ENCODE measurements at places on chromosomes 1 and 21.

DNA sequence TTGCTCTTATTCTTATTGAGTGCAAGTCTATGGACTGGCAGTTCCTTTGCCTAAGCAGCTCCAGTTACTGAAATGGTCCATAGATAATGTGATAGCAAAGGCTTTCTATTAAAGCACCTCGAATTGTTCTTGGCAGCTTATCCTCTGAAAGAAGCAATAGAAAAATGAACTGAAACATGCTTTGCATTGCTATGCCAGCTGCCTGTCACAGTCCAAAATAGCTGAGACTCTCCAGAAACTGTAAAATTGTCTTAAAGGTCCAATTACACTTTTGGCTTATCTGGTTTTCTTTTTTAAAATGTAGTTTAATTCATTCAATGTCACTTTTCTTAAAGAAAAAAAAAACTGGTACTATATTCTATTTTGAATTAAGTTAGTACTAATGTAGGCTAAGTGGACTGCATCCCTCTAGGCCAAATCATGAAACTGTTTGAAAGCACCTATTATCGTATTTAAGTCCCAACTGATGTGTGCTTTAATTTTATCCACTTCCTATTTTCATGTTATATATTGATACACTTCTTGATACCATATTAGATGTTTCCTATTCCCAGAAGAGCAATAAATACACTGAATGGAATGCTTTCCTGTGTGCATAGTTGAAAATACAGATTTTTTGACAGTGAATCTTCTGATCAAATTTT is 208.0 kb upstream of the DEPDC1 start:
- DNase-seq, result no peak

- no peak for DNase-seq
These were observed 35.8 kb upstream of the PRSS38 start for GRCh38 chr1:227779685-227780084.

DNA sequence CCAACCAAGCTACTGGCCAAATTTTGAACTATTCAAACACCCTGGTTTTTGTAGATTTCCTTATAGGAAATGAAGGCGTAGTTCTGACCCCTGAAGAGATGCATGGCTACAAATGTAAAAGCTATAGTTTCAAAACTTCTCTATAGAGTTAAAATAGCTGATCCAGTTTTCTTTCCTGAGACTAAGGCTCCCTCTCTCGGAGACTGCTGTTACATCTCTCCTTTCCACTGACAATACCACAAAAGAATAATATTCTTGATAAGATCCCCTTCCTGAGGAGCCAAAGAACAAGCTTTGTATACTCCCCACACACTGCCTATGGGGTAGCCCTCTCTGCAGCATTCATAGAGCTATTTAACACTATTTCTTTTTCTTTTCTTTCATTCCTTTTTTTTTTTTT is 6.7 kb upstream of the CFAP126 start:
- DNase-seq, result no peak

DNA sequence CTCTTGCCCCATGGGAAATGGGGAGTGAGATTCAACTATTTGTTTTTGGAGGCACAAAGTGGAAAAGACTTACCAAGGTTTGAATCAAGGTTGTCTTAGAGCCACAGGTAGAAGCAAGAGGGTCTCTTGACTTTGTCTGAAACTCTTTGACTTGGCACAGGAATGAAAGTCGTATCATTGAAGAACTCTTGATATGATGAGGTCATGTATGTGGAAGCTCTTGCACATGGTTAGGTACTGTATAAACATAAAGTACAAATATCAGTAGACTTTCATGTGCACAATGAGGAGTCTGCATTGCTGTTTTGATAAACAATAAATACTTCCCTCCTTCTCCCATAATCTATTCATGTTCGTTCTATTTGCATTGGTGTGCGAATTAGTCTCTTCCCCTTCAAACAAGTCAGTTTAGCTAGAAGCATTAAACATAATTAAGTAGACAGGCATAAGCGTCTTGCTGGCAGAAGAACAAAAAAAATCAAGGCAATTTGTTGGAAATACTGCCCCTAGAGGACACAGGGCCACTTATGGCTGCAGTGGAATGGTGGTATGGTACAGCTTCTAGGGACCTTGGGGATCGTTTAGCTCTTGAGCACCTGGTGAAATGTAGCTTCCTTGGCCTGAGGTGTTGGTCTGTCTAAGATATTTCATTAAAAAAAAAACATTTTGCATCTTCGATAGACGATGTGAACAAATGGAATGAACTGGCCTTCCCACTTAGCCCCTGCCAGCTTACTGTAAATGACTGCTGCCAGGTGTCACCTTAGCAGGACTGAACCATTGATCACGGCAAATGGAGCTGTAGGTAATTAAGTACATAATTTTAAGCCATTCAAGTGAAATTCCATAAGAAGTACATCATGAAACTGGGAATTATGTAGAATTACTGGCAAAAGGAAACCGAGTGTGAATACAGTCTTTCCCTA is 218.0 kb upstream of the GALNT2 start:
- DNase-seq, result no peak

- DNase-seq, result no peak
These were observed 97.4 kb upstream of the SGIP1 start for GRCh38 chr1:66436378-66437135.

- DNase-seq, result no peak
These were observed 50.2 kb downstream of the SLC25A24 start for GRCh38 chr1:108149796-108150467.

GRCh38 chr21:45001134-45002095 is 61.6 kb downstream of the SLX9 start:
- DNase-seq, result no peak

DNA sequence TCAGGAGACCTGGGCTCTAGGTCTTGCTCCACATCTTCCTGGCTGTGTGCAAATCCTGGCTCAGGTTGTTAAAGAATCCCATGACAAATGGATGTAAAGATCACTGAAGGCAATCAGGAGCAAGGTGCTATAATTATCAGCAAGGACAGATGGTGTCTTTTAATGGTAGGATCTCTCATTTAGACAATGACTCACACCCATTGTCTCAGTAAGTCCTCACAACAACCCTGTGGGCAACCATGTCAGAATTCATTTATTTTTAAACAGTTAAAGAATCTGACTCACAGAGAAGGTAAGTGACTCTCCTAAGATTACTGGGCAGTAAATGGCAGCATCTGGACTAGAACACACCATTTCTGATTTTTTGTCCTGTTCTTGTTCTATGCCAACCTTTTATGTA is 32.8 kb downstream of the RNASEL start:
- no peak for DNase-seq

DNA sequence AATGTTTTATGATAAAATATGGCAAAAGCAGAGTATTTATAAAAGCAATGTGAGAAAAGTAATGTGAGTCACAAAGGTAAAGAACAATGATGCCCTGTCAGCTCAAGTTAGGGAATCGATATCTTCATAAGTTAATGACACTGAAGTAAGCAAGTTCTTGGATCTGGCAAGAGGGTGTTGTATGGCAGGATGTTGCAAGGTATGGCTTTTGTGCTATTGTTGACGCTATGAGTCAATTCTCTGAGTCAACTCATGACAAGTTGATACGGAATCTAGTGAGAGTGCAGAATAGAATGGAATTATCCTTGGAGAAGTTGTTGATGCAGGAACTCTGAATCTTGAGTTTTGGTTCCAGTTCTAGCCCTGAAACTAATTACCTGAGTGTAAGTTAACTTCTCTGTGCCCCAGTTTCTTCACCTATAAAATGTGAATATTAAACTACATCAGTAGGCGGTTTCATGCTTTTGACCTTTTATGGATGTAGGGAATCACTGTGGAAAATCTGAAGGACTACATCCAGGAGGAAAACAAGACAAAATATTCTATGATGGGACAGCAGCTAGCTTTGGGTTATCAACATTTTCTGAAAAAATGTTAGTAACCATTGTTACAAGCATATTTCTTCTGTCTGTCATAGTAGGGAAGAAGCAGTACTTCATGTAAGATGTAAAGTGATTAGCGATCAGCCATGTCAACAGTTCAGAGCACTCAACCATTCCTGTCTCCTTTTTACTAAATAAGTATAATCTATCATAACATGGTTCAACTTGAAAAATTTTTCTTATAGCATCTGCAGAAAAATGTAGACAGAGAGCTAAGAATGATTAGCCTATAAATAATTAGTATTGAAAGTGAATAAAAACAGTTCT is 96.9 kb downstream of the ATP6V1G3 start:
- no peak for DNase-seq

- no peak for DNase-seq
These were observed 655 bp upstream of the KIRREL1 start for GRCh38 chr1:157992833-157993146.

DNA sequence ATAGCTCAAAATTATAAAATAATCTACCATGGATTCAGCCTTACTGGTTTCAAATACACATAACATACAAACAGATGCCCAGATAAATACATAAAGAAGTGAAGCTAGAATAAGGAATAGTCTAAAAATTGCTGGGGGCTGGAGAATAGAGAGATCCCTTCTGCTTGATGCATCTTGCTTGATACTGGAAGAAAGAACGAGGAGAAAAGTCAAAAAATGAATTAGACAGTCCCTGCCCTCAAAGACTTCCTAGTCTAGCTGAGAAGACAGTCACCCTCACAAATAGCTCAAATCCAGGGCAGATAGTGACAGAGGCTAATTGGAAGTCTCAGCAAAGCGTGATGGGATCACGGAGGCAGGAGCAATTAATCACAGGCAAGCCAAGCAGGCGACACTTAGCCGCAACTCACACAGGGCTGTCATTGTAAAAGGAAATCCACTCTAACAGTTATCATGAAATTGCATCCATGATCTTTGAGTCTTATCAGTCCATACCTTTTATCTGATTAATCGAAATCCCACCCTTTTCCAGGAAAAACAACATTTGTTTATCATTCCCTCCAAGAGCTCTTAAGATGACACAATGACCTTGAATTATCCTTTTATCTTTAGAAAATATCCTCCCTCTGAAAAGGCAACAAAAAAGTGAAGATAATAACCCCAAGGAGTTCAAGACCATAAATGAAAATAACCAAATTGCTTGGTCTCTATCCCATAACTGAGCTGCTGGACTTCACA is 59.7 kb upstream of the TIAM1 start:
- no peak for DNase-seq

DNA sequence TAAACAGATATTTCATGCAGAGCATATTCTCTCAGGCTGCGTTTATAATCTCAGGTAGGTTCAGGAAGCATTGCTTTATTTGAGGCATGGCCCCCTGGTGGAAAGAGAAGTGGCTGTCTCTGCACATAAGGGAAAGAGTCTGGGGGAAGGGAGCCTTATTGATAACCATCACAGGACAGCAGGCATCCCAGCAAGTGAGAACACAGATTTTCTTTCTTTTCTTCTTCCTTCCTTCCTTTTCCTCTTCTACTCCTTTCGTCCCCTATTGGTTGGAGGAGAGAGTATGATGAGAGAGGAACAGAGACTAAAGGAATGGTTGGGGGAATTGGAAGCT is 21.9 kb downstream of the TSNAX start:
- DNase-seq, result no peak

DNA sequence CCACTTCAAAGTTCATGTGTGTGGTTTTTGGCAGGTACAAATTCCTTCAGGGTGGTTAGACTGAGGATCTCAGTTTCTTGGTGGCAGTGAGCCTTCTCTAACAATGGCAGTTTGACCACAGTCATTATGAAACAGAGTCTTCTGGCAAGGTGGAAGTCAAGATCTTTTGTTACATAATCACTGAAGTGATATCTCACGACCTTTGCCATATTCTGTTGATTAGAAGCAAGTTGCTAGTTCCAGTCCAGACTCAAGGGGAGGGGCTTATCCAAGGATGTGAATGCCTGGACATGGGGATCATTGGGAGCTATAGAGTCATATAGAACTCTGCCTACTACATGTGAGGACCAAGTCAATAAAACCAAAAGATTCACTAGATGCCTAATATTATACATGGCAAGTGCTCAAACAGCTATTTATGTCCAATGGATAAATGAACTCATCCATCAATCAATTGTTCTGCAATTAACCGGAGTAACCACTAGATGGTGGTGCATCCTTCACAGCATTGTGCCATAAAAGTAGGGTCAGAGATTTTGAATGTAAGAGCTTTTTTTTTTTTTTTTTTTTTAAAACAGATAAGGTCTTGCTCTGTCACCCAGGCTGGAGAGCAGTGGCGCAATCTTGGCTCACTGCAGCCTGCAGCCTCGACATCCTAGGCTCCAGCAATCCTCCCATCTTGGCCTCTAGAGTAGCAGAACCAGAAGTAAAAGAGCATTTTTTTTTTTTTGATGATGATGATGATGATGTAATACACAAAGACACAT is 131.9 kb downstream of the CRB1 start:
- DNase-seq, result no peak

DNA sequence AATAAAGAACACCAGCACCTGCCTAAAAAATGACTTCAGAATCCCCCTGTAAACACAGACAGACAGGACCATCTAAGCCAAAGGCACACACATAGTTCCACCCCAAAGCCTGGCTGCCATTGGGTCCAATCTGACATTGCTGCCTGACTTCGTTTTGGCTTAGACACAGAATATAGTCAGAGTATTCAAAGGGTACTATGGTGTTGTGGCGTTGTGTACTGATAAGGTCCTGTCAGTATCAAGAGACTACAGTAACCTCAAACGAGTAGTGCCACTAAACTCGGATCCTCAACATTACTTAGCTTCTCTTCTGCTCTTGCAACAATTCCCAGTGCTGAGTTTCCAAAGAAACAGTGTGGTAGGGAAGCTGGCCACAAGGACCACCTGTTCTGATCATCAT is 169.3 kb upstream of the NR5A2 start:
- DNase-seq, result no peak

- DNase-seq, result no peak
These were observed 4.3 kb downstream of the SLC9A1 start for GRCh38 chr1:27150641-27151040.

- DNase-seq, result no peak
These were observed 5.5 kb downstream of the RCC2 start for GRCh38 chr1:17434016-17434415.

DNA sequence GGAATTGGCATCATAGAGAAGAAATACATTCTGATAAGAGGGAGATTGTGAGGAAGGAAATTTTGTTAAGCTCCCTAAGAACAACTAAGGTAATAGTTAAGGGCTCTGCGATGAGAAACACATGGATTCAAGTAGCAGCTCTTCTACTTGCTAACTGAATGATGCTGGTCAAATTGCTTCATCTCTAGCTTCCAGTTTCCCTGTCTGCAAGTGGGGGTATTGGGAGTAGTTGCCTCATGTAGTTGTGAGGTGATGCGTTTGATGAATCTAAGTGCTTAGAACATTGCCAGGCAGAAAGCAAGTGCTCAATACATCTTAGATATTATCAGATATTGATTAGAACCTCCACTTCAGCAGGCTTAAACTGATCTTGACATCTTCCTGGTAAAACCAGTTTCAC is 84.8 kb downstream of the CD58 start:
- no peak for DNase-seq

DNA sequence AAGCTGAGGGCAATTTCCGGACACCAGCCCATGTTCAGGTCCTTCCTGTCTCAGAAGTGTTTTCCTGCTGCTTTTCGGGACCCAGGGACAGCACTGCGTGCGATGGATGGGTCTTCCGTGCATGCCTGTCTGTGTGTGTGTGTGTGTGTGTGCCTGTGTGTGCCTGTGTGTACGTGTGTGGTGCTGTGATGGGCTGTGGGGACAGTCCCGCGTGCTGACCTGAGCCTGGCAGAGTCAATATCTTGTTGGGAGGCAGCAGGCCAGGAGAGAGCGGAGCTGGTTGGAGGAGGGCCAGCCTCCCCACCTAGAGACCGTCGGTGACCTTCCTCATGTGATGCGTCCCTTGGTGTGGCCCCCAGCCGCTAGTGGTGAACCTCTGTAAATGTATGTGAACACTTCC is 13.7 kb downstream of the SKI start:
- DNase-seq, result no peak

Measured in NCI-H187 treated with DMSO at 0.1 percent for 48 hours (cell line).